ENCODE measurements at places on chromosomes 16 and 17. TPM values are rescaled to one million over a fixed set of nuclear protein-coding genes. Genes with fewer than 3 reads are reported as not detected.

DNA sequence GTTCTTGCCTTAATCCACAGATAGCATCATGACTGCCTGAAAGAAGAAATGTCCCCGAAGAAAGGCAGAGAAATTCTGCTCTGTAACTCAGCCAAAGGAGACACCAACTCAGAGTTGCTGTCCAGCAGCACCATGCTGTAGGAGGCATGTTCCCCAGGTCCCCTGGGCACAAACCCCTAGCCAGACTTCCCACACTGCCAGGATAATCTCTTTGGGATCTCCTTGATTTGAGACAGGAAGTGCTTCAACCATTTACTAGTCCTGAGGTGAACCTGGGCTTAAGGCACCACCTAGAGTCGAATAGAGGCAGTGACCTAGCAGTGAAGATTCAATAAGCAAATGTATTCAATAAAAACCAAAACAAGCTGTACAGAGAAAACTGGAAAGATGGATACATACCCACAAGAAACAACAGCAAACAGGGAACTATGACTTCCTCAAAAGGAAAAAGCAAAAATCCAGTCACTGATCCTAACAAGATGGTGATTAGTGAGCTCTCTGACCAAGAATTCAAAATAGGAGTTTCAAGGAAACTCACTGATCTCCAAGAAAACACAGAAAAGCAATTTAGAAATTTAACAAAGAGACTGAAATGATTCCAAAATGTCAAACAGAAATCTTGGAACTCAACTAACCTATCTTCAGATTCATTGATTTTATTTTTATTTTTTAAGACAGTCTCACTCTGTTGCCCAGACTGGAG lies 5.7 kb downstream of the OR4D2 start:
- H3K4me1 ChIP-seq: peaks cover 19% of the 10 kb centered on the region
- no peak for DNase-seq
- no peak overlapping the region for H3K4me3 ChIP-seq
- H3K27ac ChIP-seq: no peak overlapping the region

DNA sequence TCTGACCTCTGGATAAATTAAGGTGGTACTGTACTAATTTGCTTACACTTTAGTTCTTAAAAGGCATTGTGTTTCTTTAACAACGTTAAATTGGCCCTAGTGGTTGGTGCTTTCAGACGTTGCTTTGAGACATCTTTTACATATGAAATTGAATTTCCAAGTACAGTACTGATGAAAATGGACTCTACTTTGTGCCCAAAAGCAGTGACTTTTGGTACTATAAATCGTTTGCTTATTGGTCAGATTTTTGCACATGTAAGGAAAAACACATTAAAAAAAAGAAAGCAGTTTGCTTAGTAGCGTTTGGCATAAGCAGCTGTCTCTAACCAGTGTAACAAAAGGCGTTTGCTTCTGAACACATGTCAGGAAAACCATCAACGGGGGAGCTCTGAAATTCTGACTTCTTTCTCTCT lies 139.6 kb downstream of the CDK5R1 start:
- no peaks in the 10 kb centered on the region for H3K36me3 ChIP-seq
- no peaks in the 10 kb centered on the region for H3K27me3 ChIP-seq
- no peak overlapping the region for H3K4me3 ChIP-seq
- no peak overlapping the region for H3K27ac ChIP-seq

GRCh38 chr17:71632328-71632727 lies 488.5 kb upstream of the SOX9 start:
- H3K36me3 ChIP-seq: no peaks in the 10 kb centered on the region
- no peaks in the 10 kb centered on the region for H3K4me1 ChIP-seq

GRCh38 chr16:77434022-77434529 lies 758 bp downstream of the ADAMTS18 start:
- DNase-seq: no peak
- no peaks in the 10 kb centered on the region for H3K4me1 ChIP-seq
- H3K27me3 ChIP-seq: peaks cover 31% of the 10 kb centered on the region

- peak within 1 kb of the TSS; percentile 10 for H3K27ac ChIP-seq
- H3K27me3 ChIP-seq: peaks cover 24% of the 10 kb centered on the region
- H3K36me3 ChIP-seq: peaks cover 35% of the 10 kb centered on the region
- peaks cover 29% of the 10 kb centered on the region for H3K4me1 ChIP-seq
- DNase-seq: peak; percentile 53
- H3K4me3 ChIP-seq: peak within 1 kb of the TSS; percentile 80
These were observed at the start of gene CHRNB1 for GRCh38 chr17:7444682-7445618. Gene CHRNB1 (plus strand): TSS chr17:7445061. CDS start chr17:7445128, 67 bp downstream.

DNA sequence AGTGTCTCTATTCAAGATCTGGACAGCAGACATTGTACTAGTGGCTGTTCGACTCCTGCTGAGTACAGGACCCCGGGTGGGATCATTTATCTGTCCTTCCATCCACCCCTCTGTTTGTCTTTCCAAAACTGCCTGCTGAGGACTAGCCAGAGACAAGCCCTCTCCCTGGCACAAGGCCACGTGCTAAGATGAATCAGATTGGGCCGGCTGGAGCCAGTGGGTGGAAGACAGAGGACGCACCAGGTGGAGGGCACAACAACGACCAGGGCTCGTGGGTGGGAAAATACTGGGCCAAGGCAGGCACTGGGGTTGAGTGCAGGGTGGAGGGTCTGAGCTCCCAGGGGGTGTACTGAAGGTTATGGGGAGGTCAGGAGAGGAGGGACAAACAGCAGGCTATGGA lies 1.4 kb upstream of the CA7 start:
- peaks cover 9% of the 10 kb centered on the region for H3K4me1 ChIP-seq
- peaks cover 67% of the 10 kb centered on the region for H3K27me3 ChIP-seq
- no peak overlapping the region for H3K4me3 ChIP-seq
- no peaks in the 10 kb centered on the region for H3K36me3 ChIP-seq

DNA sequence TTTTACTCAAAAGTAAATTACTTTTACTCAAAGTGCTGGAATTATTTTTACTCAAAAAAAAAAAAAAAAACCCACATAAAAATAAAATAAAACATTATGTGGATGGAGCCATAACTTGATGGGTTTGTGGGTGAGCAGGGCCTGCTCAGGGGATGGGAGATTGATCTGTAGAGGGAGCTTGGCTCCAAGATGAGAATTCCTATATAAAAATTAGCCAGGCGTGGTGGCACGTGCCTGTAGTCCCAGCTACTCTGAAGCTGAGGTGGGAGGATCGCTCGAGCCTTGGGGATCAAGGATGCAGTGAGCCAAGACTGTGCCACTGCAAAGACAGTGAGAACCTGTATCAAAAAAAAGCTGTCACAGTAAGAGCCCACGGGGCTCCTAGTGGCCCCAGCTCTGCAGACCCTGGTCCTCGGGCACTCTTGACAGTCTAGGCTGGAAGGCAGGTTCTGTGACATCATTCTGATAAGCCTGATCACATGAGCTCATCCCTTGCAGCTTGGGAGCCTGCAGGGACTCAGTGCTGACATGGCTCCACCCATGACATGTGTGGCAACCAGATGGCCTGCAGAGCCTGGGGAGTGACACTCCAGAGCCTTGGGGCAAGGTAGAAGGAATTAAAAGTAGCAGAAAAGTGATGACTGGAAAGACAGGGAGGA lies 42.5 kb downstream of the ST3GAL2 start:
- H3K27me3 ChIP-seq: no peaks in the 10 kb centered on the region
- H3K4me1 ChIP-seq: peaks cover 10% of the 10 kb centered on the region
- no peak overlapping the region for H3K27ac ChIP-seq
- no peak overlapping the region for H3K4me3 ChIP-seq

DNA sequence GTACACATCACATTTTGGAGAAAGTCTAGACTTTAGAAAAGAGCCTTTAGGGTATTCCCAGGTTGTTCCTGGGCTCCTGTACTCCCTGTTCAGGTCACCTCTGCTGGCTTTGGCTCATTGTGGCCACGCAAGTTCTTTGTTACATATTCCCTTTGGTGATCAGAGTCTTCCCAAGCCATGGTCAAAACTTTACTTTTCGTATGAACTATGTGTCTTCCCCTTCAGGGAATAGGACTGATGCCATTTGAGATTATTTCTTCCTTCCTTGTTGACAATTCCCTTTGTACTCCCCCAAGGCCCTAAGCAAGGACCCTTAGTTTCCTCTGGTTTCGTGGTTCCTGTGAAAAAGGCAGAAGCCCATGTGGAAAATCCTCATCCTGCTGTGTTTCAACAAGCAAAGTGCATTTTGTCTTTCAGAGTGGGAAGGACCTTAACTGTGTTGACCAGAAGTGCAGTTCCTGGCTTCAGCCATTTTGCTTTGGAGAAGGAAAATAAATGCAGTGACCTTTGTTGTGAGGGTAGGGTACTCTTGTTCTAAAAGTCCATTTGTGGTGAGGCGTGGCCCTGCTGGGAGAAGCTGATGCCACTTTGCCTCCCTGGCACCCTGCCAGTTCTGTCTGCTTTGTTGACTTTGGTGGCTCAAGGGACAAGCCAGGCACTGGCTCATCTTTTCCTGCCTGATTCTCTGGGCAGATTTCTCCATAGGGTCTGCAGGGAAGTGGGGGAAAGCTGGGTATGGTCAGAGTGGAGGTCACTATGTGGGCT lies 55.1 kb downstream of the ZNRF1 start:
- H3K27ac ChIP-seq: no peak overlapping the region
- no peaks in the 10 kb centered on the region for H3K4me1 ChIP-seq
- no peak for DNase-seq
- no peaks in the 10 kb centered on the region for H3K27me3 ChIP-seq
- no peak overlapping the region for H3K4me3 ChIP-seq

DNA sequence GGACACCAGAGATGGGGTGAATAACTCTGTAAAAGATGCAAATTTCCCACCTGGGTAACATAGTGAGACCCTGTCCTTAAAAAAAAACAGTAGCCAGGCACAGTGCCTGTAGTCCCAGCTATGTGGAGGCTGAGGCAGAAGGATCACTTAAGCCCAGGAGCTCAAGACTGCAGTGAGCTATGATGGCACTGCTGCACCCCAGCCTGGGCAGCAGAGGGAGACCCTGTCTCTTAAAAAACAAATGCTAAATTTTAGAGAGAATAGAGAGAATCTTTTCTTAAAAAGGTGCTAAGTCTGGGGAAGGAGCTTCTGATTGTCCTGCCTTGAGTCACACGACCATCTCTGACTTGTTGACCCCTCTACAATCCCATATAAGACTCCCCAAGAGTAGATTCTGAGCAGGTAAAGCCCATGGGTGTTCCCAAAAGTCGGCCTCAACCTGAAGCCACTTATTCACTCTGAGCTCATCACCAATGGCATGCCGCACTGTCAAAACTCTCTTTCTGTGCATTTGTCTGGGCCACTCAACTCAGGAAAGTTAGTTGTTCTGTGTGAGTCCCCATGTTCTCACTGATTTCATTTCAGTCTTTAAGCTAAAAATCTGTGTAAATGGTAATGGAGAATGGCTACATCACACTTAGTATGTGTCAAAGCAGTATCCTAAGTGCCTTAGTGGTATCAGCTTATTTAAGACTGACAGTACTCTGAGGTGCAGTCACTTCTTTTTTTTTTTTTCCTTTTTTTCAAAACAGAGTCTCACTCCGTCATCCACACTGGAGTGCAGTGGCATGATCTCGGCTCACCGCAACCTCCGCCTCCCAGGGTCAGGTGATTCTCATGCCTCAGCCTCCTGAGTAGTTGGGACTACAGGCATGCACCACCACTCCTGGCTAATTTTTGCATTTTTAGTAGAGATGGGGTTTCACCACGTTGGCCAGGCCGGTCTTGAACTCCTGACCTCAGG lies 41.6 kb downstream of the PRKCB start:
- H3K27ac ChIP-seq: no peak overlapping the region
- DNase-seq: no peak
- H3K4me3 ChIP-seq: no peak overlapping the region

DNA sequence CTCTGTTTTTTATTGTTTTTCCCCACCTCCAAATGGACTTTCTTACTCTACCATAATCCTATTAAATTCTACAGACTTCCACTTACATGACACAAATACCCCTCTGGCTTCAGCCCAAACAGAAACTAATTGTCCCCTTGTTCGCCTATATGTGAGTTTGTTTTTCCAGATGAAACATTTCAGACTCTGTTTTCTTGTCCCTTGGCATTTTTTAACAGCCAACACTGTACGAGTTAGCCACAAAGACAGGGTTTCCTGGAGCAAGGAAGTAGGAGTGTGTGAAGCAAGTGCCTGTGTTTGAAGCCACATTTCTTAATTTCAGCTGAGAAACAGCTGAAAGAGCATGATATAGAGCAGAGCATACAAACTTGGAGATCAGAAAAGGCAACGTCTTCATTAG lies 382.2 kb upstream of the CDH5 start:
- H3K36me3 ChIP-seq: no peaks in the 10 kb centered on the region
- H3K4me3 ChIP-seq: no peak overlapping the region
- no peak for DNase-seq
- H3K27me3 ChIP-seq: no peaks in the 10 kb centered on the region
- H3K27ac ChIP-seq: no peak overlapping the region

- DNase-seq: no peak
- no peaks in the 10 kb centered on the region for H3K36me3 ChIP-seq
- peak overlapping the region; percentile 63 for H3K27ac ChIP-seq
- peaks cover 11% of the 10 kb centered on the region for H3K4me1 ChIP-seq
- no peaks in the 10 kb centered on the region for H3K27me3 ChIP-seq
These were observed 75.8 kb downstream of the TEX14 start for GRCh38 chr17:58615768-58616659.

GRCh38 chr16:11399261-11399831 lies 54.1 kb downstream of the RMI2 start:
- peaks cover 4% of the 10 kb centered on the region for H3K4me1 ChIP-seq
- no peak overlapping the region for H3K4me3 ChIP-seq
- no peak overlapping the region for H3K27ac ChIP-seq

DNA sequence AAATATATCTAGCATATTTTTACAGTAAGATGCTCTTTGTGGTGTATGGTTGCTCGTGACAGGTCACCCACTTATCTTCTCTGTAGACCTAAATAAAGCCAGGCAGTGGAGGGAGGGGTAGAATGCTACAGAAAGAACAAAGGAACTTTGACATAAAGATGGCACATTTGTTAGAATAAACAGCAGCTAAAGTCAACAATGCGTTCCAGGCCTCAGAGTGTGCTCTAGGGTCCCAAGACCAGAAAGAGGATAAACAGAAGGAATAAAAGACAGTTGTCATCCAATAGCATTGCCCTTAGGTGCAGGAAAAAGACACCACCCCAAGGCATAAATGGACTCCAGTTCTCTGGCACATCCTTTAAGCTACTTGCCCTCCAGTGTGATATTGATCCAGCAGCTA lies 523.0 kb upstream of the CDH11 start:
- no peak overlapping the region for H3K4me3 ChIP-seq
- no peak for DNase-seq
- H3K27me3 ChIP-seq: no peaks in the 10 kb centered on the region

DNA sequence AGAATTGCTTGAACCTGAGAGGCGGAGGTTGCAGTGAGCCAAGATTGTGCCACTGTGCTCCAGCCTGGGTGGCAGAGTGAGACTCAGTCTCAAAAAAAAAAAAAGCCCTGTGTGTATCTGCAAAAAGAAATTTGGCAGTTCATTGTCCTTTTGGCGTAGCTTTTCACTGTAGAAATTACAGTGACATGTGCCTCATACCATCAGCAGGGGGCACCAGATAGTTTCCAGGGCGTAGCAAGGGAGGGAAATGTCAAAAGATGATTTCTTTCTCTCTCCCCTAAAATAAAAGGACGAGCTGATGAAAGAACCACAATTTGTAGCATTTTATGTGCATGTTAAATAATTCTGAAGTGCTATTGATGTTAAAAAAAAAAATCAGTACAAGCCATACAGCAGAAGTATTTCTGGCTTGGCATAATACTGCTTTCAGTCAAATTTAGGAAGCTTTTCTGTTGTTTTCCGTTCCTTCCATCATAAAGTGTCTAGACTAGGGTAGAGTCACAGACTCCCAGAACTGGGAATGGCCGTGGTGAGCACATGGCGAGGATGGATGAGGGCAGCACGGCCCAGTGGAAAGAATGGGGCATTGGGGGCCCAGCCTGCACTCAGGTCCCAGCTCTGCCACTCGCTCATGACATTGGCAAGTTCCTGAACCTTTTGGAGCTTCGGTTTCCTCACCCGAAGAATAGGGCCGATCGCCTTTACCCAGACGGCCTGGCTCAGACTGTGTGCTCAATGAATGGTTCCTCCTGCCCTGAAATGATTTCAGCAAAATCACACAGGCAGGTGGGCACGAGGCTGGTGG lies 59.8 kb upstream of the RPH3AL start:
- DNase-seq: peak; percentile 51
- H3K4me3 ChIP-seq: peak overlapping the region; percentile 90
- peaks cover 57% of the 10 kb centered on the region for H3K4me1 ChIP-seq
- H3K36me3 ChIP-seq: peaks cover 32% of the 10 kb centered on the region

The TBKBP1 gene
- 8.0 TPM for total RNA-seq

The KRT27 gene
- total RNA-seq: not detected
